Activated T-cell treated with anti-CD3 and anti-CD28 coated beads, Interleukin-2, amount 50 U/mL, for 48 hours (primary cell): ENCODE measurements at places on chromosomes 3 and 15.

- no peak for DNase-seq
These were observed 230.0 kb downstream of the XXYLT1 start for GRCh38 chr3:195040773-195041520.

DNA sequence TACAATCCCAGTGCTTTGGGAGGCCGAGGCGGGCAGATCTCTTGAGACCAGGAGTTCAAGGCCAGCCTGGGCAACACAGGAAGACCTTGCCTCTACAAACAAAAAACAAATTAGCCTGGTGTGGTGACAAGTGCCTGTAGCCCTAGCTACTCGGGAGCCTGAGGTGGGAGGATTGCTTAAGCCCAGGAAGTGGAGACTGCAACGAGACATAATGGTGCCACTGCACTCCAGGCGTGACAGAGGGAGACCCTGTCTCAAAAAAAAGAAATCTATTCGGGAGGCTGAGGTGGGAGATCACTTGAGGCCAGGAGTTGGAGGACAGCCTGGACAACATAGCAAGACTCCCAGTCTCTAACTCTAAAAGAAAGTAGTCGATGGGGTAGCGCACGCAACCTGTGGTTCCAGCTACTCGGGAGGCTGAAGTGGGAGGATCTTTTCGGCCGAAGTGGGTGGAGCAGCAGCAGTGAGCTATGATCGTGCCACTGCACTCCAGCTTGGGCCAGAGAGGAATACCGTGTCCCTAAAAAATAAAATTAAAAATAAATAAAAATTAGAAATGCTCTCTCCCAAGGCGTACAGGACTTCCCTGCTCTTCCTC is 775 bp downstream of the C3orf33 start:
- no peak for DNase-seq

DNA sequence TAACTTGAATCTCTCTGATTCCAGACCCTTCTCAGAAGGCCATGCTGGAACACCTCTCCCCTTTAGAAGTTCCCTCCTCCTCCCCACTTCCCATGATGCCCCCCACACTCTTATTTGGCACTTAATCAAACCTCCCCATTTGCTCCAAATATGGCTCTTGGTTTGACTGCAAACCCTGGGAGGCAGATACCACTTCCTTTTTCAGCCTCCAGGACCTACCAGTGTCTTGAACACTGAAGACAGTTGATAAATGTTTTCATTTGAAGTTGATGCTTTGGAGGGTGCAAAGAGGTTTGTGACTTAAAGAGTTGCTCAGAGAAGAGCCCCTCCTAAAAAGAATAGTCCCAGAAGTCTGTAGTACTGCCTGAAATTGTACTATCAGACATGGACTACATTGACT is 61.5 kb downstream of the SEMA5B start:
- no peak for DNase-seq

- peak; percentile 57 for DNase-seq
These were observed 49.7 kb upstream of the MYZAP start for GRCh38 chr15:57541805-57542504.

- no peak for DNase-seq
These were observed 8.2 kb downstream of the SLC27A2 start for GRCh38 chr15:50190166-50190570.
